ENCODE measurements at places on chromosomes 7 and 10.

- no peak for DNase-seq
Observed at GRCh38 chr7:5797716-5798115, 16.3 kb upstream of the RNF216 start.

DNA sequence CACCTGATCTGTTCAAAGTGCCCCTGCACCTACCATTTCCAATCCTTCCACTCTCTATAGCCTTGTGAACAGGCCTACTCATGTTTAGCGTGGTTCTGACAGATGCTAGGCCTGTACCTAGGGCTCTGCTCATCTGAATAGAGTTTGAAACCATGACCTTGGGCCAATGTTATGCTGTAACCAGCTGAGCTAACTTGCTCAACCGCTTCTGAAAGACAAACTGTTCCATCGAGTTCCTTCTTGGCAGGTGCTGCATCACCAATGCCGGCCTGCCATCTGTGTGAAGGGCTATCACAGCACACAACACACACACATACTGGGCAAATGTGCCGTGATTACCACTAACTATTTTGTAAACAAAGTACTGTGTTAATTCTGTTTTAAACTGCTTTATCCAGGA, 419.0 kb upstream of the GALNT17 start:
- DNase-seq, result no peak

- DNase-seq, result no peak
Observed at GRCh38 chr7:74093671-74094223, 10.1 kb downstream of the LIMK1 start.

GRCh38 chr10:121444520-121445165, 153.6 kb downstream of the FGFR2 start:
- DNase-seq, result no peak

GRCh38 chr10:84243759-84244158, 1.1 kb upstream of the RGR start:
- no peak for DNase-seq

DNA sequence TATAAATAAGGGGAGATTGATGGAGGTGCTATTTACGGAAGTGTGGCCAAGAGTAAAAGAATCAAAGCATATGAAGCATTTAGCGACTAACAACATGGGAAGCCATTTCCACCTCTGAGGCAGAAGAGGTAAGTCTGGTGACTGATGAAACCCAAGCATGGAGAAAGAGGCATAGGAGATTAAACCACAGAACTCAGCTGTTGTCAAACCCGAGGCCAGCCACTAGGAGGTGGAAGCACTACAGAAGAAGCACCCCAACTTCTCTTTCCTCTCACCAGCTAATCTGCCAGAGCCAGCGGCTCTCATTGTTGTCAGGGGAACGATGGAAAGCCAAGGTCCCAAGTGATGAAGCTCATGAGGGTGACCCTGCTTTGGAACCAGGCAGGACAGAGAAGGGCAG, 19.6 kb upstream of the CNTNAP2 start:
- no peak for DNase-seq

GRCh38 chr10:104638861-104639589, 2.1 kb upstream of the SORCS3 start:
- no peak for DNase-seq

GRCh38 chr10:105967256-105967655, 1197.2 kb downstream of the SORCS1 start:
- DNase-seq, result no peak

GRCh38 chr7:2706685-2707126, 18.7 kb downstream of the AMZ1 start:
- no peak for DNase-seq

DNA sequence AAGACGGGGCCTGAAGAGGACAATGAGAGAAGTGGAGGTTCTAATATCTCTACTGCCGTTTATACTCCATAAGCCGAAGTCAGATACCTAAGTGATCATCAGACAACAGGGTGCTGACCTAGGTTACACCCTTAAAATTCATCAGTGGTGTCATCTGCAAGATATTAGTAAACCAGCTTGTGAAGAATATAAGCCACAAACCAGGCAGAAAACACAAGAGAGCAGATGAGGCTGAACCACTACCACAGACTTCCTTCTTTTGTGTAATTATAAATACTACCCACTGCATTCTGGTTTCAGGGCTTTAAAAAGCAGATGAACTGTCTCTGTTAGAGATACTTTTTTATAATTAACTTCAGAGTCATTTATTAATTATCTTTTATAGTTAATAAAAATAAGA, 69.0 kb upstream of the LRRC17 start:
- DNase-seq, result no peak

DNA sequence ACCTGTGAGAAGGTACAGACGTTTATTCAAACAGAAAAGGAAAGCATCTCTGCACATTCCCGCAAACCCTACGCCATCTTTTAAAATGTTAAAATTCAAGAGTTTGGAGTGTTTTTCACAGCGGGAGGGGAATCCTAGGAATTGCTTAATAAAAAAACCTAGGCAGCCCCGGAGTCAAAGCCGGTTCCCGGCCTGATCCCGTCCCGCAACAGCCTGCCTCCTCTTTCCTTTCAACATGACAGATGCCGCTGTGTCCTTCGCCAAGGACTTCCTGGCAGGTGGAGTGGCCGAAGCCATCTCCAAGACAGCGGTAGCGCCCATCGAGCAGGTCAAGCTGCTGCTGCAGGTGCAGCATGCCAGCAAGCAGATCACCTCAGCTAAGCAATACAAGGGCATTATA, 123.0 kb upstream of the VSTM2A start:
- no peak for DNase-seq

- no peak for DNase-seq
Observed at GRCh38 chr7:22549667-22550513, 49.9 kb upstream of the STEAP1B start.

DNA sequence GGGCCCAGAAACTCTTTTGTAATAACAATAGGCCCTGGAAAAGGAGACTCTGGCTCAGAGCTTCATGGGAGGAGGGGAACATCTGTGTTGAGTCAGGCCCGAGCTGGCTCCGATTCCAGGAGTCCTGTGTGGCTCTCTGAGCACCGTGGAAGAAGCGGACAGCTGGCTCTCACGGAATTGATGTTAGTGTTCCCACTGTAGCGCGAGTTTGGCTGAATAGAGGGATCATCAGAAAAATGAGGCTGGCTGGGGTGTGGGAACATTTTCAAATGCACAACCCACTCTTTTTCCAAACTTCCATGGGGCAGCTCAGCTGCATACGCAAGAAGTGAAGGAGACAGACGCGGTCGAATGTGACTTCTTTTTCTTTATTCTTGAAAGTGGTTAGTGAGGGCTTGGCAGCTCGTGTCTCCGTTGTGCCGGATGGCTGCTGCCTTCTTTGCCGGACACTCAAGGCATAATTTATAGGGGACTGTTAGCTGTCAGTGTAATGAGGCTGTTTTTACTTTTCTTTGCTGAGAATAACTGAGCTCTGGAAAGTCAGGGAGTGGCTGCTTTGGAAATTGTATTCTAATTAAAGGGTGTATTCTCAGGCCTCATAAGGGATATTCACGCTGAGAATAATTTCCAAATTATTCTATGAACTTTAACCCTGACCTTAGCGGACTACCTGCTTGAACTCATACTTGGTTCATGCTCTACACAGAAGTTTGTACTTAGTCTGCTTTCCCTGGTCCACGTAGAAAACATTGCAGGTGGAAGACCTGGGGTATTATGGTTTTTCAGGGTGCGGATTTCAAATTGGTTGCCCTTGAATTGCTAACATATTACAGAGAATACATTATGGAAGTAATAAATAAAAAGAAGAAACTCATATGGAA, 23.1 kb downstream of the MDFIC start:
- no peak for DNase-seq

DNA sequence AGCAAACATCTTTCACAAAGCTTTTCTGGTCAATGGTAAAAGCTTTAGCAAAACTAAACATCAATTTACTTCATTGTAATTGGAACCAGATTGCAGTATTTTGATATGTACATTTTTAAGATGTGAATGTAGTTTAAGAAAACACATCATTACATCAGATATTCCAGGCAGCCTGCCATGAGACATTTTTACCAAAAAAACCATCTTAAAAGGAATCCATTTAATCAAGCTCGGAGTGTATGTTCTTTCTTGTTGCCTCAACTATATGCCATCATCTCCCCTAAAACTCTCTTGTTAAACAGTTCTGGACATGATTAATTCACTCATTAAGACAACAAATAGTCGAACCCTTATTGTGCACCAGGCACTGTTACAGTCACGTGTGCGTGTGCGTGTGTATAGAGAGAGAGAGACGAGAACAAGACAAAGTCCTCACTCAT, 97.5 kb downstream of the UBE2H start:
- DNase-seq, result no peak

- no peak for DNase-seq
Observed at GRCh38 chr10:72612203-72612826, 13.6 kb downstream of the MICU1 start.

DNA sequence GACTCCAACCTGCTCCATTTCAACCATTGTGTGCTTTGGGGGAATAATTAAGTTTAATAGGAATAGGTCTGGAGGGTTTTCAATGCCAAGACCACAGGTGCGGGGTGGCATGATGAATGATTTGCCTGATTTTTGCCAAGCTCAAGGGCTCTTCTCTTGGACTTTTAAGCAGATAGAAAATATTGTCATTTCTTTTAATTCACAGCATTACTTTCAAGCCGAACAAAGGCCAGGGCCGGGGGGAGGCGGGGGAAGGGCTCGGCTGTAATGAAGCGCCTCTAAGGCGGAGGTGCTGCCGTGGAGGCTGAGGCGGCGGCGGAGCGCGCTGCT, 6.5 kb downstream of the PTF1A start:
- no peak for DNase-seq

- DNase-seq, result no peak
Observed at GRCh38 chr10:58477122-58477521, 35.5 kb upstream of the BICC1 start.

- DNase-seq, result no peak
Observed at GRCh38 chr7:24912874-24913514, 67.0 kb downstream of the OSBPL3 start.

DNA sequence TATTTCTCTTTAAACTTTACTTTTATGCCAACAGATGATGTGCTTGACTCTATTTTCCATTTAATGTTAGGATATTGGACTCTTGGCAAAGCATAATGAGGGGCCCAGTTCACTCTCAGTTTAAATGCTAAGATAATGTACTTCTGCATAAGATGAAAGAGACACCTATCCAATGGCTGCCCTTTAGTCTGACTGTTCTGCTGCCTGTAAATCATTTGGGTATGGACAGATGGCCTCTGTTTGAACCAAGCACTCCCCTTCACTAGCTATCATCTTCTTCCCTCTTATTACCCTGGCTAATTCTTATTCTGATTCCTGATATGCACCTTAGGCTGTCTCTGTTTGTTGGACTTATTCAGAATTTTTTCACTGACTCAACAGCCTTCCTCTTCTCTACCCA, 72.1 kb downstream of the SEM1 start:
- no peak for DNase-seq

DNA sequence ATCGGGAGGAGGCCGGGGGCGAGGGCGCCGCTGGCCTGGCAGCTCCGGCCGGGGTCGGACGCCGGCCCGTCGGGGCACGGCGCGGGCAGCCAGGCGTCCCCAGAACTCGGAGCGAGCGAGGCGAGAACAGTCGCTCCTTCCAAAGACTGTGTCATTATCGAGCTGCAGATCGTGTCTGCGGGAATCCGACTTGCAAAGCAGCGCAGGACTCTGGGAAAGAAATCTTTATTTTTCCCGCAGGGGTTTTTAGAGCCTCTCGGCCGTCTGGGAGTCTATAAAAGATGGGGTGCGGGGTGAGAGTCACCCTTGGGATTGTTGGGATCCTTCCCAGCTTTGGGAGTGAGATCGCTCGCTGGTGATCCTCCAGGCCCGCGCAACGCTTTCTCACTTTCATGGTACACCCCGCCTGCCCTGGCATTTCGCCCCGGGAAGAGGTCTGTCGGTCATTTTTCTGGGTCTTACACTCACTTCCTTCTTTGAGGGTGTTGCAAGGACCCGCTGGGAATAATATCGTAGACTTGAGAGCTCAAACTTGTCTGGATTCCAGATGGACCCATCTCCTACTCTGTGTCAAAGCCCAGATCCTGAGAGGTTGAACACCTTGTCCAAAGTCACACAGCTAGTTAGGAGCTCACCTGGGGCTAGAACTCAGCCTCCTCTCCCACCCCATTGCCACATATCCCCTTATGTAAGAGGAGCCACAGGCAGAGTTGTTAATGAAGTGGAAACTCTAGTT, 1.0 kb downstream of the UBTD1 start:
- no peak for DNase-seq

DNA sequence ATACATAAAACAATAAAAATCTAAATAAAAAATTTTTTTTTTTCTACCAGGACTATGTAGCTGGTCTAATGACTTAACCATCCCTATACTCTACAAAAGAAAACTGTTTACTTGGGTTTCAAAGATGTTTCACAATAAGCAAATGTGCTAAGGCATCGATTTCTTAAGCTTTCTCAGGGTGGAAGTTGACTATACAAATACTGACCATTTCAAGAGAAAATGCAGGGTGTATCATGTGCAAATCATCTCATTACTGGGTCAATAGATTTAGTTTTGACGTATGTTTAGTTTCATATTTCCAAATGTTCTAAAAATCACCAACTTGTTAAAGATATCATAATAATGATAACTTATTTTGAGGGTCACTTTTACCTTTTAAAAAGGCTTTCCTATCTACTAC, 7.5 kb downstream of the NRP1 start:
- DNase-seq, result no peak

All from T-helper 1 cell (primary cell).